ENCODE measurements at places on chromosomes 1 and 21. TPM values are rescaled to one million over a fixed set of nuclear protein-coding genes. Genes with fewer than 3 reads are reported as not detected.

Gene KLF17
- not detected for total RNA-seq

Gene CHI3L1
- not detected for total RNA-seq

Gene ZNF687
- total RNA-seq: 37.2 TPM

Gene SDC3
- 0.66 TPM for total RNA-seq

Gene COL11A1
- total RNA-seq: not detected
